ENCODE measurements at places on chromosomes 16 and 17.

- no peak for DNase-seq
Measured at GRCh38 chr17:35849469-35850348, 19.0 kb downstream of the HEATR9 start.

- no peak for DNase-seq
Measured at GRCh38 chr17:68290955-68291835, at the start of the genes ARSG and SLC16A6. TSS of gene ARSG (plus strand) at chr17:68291495. CDS start at chr17:68307494, 15,999 bp downstream. TSS of gene SLC16A6 (minus strand) at chr17:68291127. CDS start at chr17:68278320, 12,807 bp downstream.

DNA sequence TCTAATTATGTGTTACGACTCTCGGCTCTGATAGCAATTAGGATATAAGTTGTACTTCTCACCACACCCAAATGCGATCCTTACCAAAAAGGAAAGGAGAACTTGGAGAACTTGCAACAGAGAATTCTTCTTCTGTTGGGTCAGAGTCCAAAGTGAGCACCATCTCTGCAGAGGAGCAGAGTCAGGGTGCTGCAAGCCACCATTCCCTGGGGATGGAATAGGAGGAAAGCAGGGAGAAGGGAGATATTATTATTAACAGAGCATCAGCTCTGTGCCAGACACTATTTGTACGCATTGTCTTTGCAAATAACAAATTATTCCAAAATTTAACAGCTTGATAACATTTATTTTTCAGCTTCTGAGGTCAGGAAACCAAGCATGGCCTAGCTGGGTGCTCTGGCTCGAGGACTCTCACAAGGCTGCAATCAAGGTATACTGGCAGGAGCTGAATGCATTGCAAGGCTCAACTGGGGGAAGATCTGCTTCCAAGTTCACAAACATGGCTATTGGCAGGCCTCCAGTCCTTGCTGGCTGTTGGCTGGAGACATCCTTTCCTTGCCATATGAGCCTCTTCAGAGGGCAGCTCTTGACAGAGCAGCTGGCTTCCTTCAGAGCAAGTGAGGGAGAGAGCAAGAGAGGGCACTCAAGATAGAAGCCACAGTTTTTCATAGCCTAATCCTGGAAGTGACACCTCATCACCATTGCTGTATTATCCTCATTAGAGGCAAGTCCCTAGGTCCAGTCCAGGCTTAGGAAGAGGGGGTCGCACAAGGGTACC, 296.2 kb upstream of the CDH5 start:
- DNase-seq: no peak

DNA sequence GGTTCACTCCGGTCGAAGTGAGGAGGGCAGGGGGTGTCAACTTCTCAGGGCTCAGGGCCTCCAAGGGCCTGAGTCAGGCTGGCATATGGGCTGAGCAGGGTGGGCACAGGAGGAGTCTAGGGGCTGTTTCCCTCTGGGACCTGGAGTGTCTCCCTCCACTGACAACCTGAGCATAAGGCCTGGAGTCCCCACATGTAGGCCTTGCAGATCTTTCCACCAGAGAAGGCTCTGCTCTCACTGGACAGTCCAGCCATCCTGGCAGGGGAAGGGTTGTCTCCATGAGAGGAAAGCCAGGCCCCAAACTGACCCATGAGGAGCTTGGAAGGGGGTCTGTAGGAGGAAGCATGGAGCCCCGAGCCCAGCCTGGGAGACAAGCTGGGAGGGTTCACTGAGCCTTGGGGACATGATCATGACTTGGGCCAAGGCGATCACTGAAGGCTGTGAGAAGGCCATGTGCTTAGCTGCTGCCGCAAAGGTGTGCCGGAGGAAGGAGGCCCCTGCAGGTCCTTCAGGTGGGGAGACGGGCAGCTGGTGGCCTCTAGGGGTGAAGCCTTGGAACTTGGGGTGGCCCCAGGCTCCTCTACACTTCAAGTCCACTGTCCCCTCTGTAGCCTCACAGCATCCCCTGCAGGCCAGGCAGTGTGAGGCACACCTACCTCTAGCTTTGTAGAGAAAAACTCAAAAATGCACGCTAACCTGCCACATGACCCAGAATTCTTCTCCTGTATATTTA, 9.9 kb downstream of the CMTM2 start:
- no peak for DNase-seq

- no peak for DNase-seq
Measured at GRCh38 chr17:5980941-5981340, 89.2 kb upstream of the WSCD1 start.

GRCh38 chr17:46202424-46202823, 9.2 kb upstream of the KANSL1 start:
- DNase-seq: no peak

All from SW 1271 (cell line).